ENCODE measurements at places on chromosomes 12 and 14. TPM values are rescaled to one million over a fixed set of nuclear protein-coding genes. Genes with fewer than 3 reads are reported as not detected.

BCAT1 gene
- total RNA-seq, result 17.6 TPM

DNA sequence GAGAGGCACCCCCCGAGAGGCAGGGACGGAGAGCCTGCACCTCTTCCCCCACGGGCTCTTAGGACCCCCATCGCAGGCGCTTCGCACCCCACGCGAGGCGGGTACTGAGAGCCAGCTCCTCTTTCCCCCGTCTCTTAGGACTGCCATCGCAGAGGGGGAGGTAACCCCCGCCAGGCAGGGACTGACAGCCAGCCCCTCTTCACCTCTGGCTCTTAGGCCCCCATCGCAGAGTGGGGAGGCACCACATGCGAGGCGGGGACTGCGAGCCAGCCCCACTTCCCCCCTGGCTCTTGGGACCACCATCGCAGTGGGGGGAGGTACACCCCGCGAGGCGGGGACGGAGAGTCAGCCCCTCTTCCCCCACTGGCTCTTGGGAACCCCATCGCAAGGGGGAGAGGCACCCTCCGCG, 46.1 kb downstream of the DDX11 start:
- H3K27ac ChIP-seq, result no peak overlapping the region
- H3K27me3 ChIP-seq, result peaks cover 24% of the 10 kb centered on the region
- H3K4me3 ChIP-seq, result no peak overlapping the region
- peaks cover 16% of the 10 kb centered on the region for H3K4me1 ChIP-seq
- H3K36me3 ChIP-seq, result no peaks in the 10 kb centered on the region

DNA sequence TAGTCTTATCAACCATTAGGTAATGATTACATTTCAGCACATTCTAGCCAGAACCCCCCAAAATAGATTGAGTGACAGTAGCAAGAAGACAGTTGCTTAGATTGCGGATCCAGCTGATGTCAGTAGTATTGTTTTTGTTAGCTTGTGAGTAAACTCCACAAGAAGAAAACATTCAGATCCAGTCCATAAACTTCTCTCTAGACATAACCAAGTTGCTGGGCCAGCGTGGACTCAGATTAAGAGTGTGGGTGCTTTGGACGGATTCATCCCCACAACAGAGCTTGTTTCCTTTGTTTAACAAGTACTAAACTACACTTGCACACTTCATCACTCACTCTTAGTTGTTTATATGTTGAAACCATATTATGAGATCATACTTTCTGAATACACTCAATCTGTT, 293.4 kb downstream of the NPAS3 start:
- H3K4me3 ChIP-seq, result no peak overlapping the region
- no peak overlapping the region for H3K27ac ChIP-seq
- H3K36me3 ChIP-seq, result no peaks in the 10 kb centered on the region
- H3K27me3 ChIP-seq, result no peaks in the 10 kb centered on the region

GRCh38 chr12:9123781-9124382, 8.2 kb upstream of the A2M start:
- DNase-seq, result no peak
- no peaks in the 10 kb centered on the region for H3K4me1 ChIP-seq
- H3K36me3 ChIP-seq, result peaks cover 4% of the 10 kb centered on the region
- H3K27ac ChIP-seq, result no peak overlapping the region

All from activated CD4-positive, alpha-beta memory T cell treated with anti-CD3 and anti-CD28 coated beads for 36 hours (primary cell).